HEK293T (cell line): ENCODE measurements at places on chromosomes 7 and 10.

DNA sequence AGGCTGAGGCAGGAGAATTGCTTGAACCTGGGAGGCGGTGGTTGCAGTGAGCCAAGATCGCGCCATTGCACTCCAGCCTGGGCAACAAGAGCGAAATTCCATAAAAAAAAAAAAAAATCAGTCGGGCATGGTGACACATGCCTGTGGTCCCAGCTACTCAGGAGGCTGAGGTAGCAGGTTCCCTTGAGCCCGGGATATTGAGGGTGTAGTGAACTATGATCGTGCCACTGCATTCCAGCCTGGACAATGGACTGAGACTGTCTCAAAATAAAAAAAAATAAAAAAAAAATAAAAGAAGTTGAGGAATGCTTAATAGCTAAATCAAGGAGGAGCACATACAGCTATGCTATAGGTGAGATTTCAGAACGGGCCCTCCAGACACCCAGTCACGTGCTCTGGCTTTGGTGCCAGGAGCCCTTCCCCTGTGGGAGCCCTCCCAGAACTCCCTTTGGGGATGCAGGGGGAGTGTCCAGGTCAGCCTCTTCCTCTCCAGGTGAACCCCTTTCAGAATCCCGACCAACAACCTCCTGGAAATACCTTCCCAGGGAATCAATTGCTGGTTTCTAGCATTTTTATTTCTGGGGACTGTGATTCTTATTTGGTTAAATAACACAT is 42.9 kb upstream of the CTBP2 start:
- DNase-seq: no peak

DNA sequence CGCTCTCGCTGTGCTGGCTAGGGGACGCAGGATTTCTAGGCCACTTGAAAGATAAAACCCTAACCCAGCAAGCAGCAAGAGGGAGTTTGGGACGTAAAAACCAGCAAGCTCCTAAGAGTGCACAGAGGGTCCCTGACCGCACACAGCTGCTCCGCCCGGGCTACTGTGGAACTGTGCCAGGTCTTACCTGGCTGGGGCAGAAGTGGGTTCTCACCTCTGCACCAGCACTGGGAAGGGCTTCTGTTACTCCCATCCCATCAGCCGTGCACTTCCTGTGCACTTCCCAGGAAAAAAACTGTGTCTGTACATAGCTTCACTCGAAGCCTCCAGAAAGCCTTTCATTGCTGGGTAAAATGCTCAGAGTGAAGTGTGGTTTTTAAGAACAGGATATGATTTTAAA is 45.9 kb upstream of the PTF1A start:
- no peak for DNase-seq

- DNase-seq: no peak
Observed at GRCh38 chr10:47225219-47225927, 74.6 kb upstream of the GDF10 start.

DNA sequence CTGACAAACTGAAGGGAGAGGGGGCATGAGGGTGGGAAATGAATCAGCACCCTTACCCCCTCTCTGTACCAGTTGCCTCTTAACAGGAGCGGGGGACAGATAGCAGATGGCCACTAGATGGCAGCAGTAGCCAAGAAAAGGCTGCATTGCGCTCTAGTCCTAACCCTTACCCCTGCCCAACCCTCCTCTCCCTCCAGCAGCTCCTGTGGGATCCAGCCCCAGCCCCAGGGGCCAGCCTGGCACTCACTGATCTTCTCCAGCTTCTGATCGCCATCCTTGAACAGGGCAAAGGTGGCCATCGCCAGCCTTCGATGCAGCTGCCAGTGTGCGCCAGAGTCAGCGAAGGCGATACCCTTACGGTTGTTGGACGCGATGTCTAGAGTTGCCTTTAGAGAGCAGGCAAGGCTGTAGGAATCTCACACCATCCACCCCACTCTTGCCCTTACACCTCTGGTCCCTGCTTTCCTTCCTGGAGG is 2.2 kb downstream of the CYP17A1 start:
- DNase-seq: peak; percentile 92

DNA sequence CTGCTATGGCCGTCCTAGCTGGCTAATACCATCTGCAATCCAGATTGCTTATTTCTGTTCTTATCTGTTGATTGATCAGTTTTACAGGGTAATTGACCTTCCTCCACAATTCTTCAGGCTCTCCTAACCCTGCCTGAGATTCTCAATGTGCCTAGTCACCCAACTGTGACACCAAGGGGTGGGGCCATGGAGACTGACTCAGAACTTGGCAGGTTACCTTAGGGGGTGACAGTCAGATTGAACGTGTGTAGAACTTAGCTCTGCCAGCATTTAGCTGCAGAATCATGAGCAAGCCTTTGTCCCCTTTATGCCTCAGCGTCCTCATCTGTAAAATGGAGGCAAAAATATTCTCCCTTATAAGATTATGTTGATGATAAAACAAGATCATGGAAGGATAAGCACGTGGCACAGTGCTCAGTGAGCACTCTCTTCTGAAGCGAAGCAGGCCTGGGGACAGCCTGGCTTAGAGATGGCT is 19.1 kb upstream of the LEP start:
- no peak for DNase-seq

DNA sequence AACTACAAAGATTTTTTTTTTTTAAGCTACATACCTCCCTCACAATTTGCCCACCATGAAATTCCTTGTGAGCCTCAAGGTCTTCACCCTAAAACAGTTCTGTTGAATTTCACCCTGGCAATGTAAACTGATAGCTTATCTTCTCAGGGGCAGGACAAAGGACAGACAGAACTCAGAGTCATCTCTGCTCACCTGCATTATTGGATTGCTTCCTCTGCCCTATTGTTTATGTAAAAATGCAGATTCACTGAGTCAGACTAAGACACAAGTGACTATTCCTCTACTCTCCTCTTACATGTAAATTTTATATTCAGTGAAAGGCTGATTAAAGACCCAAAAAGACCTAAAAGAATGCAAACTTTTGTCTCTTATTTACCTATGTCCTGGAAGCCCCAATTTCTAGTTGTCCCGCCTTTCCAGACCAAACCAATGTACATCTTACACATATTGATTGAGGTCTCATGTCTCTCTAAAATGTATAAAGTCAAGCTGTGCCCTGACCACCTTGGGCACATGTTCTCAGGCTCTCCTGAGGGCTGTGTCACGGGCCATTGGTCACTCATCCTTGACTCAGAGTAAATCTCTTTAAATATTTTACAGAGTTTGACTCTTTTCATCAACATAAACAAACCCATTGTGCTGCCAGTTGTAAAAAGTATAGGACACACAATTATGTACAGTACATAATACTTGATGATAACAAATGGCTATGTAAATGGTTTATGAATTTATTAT is 440.2 kb downstream of the HTR7 start:
- DNase-seq: no peak

DNA sequence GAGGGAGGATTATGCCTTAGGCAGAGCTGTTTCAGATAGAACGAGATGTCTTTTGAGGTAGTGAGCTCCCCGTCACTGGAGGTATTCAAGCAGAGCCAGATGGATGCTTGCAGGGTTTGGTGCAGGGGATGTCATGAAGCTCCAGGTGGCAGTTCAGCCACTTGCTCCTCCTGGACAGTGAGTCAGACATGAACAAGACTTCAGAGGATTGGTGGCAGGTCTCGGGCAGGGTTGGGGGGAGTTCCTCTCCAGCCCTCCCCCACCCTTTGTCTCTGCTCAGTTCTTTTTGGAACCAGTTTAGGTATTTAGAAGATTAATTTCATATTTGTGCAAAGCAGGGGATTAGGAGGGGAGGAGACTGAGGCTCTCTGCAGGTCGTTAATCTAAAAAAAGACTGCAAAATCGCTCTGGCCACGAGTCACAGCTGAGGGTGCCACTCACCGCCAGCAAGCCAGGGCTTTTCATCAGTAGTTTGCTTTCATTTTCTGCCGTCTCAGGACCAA is 21.5 kb upstream of the MYL10 start:
- no peak for DNase-seq

DNA sequence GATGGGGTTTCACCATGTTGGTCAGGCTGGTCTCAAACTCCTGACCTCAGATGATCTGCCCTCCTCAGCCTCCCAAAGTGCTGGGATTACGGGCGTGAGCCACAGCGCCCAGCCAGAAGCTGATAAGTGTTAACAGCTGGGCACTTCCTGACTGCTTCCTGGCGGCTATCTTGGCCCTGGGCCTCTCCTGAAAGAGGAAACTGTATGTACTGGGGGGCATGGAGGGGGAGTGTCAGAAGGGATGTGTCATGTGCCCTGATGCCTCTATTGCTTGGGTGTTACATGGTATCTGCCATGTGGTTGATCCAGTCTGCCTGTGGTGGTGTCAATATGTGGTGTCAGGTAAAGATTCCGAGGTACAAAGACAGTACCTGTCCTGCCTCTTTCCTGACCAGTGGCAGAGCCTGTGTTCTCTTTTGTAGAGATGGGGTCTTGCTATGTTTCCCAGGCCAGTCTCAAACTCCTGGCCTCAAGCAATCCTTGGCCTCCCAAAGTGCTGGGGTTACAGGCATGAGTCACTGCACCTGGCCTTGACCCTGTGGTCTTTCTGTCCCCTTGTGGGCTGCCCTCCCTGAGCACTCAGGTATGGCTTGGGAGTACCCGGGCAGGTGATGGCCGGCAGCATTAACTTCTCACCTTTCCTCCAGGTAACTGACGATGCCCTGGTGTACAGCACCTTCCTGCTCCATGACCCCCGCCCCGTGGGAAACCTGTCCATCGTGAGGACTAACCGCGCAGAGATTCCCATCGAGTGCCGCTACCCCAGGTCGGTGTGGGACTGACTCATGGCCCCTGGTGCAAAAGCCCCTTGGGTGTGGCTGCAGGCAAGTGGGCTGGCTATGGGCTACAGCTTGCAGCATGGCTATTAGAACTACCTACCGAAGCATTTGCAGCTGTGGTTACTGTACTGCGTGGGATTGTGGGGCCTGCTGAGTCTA is 4.4 kb downstream of the ZP3 start:
- DNase-seq: no peak

GRCh38 chr7:91041901-91042484 is 222.2 kb upstream of the FZD1 start:
- DNase-seq: no peak

DNA sequence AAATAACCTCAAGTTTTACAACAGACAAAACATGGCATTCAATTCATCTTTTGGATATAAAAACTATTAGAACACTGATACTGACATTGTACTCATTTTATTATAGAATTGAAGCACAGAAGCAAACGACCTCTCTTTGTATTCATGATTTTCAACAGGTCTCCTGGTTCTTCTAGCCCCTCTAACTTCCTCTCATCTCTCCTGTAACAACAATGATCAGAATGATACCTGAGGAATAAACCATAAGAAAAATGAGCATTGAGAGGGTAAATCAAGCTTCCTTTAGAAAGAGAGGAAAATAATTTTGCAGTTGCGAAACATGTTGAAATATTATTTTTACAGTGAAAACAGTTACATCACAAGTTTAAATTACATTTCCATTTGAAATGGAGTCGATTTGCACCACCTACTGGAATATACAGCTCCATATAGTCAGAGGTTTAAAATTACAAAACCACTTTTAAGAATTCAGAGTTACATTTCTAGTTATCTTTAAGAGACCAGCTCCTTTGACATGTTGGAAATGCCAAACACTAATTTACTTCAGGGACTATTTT is 17.5 kb upstream of the TEX36 start:
- DNase-seq: no peak

- no peak for DNase-seq
Observed at GRCh38 chr7:47622946-47623640, 41.2 kb upstream of the TNS3 start.

DNA sequence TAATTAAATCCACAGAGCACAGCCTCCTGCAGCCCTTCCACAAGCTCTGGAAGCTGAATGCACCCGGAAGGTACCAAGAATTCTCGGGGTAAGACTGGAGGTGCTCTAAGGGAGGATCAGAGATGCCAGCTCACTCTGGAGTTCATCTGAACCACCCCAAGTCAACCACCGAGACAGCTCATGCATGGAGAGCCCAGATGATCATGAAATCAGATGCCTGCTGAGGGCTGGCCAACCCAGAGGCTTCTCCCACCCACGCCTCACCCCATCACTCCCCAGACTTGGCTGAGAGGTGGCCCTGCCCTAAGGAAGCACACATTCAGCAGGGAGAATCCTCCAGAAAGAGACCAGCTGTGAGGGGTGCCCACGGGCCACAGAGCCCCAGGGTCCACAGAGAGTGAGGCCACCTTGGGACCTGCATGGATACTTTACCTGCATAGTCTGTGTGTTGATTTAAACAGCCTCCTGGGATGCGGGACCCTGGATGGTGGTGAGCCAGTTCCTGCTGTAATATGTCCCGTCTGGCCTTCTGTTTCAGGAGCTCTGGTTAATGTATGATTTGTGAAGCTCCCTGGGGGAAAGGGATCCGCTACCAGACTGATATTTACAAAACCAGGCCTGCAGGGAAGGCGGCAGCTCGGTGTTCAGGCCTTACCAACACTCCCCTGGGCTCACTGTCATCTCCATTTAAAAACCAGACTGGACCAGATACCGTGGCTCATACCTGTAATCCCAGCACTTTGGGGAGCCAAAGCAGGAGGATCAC is 64.9 kb downstream of the INSIG1 start:
- DNase-seq: no peak

DNA sequence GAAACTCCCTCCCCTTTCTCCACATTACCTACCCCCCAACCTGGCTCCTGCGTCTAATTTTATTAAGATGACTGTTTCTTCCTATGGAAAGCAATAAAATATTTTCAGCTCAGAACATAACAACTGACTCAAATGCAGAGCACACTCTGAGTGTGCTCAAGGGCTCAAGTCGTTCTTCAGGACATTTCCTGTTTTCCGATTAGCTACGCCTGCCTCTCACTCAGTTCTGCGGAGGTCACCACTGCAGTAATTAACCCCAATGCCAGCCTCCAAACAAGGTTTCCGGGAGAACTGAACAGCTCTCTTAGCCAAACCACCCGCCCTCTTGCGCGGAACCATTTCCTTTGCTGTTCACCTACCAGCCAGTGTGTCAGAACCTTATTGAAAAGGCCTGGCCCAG is 19.3 kb downstream of the MYOF start:
- DNase-seq: no peak

DNA sequence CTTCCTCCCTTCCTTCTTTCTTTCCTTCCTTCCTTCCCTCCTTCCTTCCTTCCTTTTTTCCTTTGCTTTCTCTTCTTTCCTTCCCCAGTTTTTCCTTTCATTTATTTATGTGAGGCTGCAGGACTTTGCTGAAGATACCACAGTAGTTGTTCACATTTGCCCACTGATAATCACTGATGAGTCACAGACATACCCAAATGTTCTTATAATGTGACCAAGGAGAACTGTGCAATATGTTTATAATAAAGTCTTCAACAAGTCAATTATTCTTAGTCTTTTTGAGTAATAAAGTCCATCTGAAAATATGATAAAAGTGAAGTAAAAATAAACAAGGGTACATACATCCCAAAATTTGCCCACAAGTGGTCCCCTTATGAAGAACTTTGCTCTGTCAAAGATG is 159.7 kb downstream of the GNAI1 start:
- DNase-seq: no peak

GRCh38 chr10:62735464-62736167 is 68.9 kb upstream of the ADO start:
- no peak for DNase-seq
